Fibroblast of skin of left quadriceps (primary cell): ENCODE measurements at places on chromosomes 2 and 18.

GRCh38 chr2:69994166-69994565, 32.7 kb upstream of the ASPRV1 start:
- no peak for DNase-seq

DNA sequence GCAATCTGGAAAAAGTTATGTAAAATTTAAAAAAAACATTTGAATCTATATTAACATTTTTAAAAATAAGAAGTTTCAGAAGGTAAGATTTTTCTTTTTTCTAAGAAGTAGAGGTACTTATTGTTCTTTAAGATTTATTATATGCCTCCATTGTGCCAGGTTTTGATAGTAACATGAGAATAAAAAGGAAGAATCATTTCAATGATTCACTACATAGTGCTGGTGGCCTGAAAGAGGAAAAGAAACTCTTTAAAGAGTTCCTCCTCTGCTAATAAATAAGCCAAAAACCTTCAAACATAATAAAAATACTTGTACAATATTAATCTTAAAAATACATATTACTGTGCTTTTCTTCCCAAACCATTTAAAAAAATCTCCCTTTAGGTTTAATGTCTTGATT, 69.0 kb downstream of the ANKRD44 start:
- DNase-seq, result no peak

GRCh38 chr2:131156452-131157149, 51.5 kb downstream of the PLEKHB2 start:
- no peak for DNase-seq

DNA sequence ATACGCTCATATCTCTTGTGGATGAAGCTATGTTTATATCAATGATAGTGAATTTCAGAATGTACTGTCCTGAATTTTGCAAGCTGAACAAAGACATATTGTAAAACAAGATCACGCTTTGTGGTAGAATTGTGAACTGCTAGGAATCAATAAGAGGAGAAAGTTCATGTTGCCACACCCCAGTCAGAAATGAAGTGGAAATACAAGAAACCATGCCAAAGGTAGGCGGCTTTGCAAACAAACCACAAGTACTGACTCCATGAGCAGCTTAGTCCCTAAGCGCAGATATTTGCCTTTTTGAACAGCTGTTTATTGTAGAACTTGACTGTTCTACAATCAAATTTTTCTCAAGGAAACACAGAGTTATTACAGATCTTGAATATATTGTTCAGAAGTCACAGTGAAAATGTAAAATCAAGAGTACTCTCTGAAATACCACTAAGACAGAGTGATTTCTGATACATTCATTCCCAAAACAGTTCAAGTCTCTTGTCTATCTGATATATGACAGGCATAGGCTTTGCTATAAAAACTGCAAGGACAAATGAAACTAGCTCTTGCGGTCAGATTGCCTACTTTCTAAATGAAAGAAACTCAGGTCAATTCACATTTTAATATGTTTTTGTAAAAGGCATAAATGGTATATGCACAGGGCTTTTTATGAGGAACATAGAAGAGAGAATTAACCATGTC, 120.9 kb upstream of the CDH19 start:
- no peak for DNase-seq

- DNase-seq, result no peak
Measured at GRCh38 chr18:77250926-77251729, 1.5 kb downstream of the GALR1 start.

DNA sequence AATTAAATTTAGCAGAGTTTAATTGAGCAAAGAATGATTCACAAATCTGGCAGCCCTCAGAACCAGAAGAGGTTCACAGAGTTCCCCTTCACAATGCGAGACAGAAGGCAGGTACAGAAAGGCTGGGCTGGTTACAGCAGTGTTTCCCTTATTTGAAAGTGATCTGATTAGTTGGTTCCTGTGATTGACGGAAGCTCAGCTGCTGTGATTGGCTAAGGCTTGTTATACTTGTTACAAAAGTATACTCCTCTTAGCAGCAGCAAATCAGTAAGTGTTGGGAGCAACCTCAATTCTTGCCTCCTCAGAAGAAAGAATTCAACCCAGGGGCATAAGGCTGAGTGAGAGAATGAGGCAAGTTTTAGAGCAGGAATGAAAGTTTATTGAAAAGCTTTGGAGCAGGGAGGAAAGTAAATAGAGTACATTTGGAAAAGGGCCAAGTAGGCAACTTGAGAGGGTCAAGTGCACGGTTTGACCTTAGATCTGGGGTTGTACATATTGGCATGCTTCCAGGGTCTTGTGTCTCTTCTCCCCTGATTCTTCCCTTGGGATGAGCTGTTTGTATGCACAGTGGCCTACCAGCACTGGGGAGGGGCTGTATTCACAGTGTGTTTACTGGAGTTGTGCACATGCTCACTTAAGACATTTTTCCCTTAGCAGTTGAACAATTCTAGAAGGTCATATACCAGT, 431.8 kb upstream of the RAB12 start:
- no peak for DNase-seq
